CD4-positive, alpha-beta T cell treated with Interferon alpha-2 for 1 hour (primary cell): ENCODE measurements at places on chromosomes 1 and 21.

- DNase-seq, result peak; percentile 96
Measured at GRCh38 chr1:53238197-53239155, at the start of gene MAGOH. Gene MAGOH, minus strand, starts transcription at chr1:53238518. Its CDS starts 70 bp downstream, at chr1:53238448.

DNA sequence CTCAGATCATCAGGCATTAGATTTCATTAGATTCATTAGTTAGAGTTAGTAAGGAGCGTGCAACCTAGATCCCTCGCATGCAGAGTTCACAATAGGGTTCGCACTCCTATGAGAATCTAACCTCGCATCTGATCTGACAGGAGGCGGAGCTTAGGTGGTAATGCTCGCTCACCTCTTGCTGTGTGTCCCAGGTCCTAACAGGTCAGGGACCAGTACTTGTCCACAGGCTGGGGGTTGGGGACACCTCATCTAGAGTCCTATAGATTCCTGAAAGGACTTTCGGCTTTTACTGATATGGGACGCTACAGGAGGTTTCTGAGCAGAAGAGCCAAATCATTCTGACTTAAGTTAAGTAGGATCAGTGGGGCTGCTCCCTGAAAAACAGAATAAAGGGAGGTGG, 91.4 kb downstream of the AKT3 start:
- DNase-seq, result no peak

DNA sequence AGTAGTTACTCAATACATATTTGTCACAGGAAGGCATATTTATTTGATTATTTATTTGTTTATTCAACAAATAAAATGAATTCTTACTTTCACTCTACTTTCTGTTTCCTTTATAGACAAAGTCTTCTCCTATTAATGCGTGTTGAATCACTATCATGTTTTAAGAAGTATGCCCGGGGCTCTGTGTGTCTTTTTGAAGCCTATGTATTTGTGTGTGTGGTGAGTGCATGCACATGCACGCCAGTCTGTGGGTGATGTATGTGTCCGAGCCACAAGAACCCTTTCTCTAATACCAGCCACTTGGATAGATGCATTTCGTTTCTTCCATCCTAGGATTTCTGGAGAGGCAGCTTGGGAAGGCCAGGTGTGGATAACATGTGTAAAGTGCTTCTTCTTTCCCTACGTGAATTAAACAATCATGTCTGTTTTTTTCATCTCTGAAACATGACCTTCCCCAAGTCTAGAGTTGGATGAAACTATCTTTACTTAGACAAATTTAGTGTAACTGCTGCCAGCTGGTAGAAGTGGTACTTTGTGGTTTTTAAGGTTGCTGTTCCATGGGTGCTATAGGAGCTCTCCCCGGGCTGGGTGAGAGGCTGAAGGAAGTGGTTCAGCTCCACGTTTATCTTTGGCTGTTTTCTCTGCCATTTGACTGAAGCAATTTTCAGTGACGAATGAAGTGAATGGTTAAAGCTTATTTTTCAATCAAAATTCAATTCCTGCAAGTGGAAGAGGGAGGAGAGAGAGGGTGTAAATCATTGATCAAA, 46.8 kb upstream of the PPM1J start:
- DNase-seq, result no peak

- DNase-seq, result no peak
Measured at GRCh38 chr1:223140611-223141405, 2.2 kb downstream of the TLR5 start.

GRCh38 chr1:208129060-208129459, 115.1 kb downstream of the PLXNA2 start:
- no peak for DNase-seq

- DNase-seq, result no peak
Measured at GRCh38 chr1:72371259-72372035, 89.1 kb upstream of the NEGR1 start.

- no peak for DNase-seq
Measured at GRCh38 chr1:78045926-78046778, at the start of gene GIPC2. Gene GIPC2, plus strand, starts transcription at chr1:78045966. Its CDS starts 129 bp downstream, at chr1:78046095.

DNA sequence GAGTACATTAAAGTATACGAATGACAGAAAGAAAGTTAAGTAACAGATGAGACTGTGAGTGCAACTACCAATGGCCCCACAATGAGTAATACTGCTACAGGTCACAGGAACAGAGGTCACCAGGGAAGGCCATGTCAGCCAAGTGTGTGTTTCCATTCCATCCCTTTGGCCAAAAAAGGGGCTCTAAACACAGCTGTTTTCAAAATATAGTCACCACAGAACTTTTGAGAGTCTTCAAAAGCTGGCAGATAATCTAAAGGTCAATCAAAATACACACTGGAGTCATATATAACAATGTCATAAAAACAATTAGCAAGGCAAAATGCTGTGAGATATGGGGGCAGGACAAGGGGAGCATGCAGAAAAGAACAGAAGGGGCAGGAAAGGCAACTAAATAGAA, 10.2 kb downstream of the USP24 start:
- DNase-seq, result no peak

GRCh38 chr21:30072496-30072895, 94.1 kb downstream of the CLDN17 start:
- no peak for DNase-seq

DNA sequence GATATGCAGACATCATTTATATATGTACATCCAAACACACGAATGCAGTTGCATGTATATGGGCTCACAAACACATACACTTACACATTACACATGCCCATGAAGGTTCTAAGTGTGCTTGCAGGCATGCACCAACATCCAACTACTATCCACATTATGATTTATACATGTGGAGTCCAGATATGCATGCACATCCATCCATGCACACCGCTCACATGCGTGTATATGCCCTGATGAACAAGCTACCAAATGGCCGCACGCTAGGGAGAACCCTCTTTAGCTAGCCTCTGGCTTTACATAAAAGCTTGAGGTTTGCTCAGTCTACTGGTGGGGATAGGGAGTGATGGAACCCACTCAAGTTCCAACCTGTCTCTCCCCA, 8.5 kb downstream of the GPR3 start:
- no peak for DNase-seq

- DNase-seq, result no peak
Measured at GRCh38 chr1:57086154-57086553, 120.3 kb upstream of the C8B start.

- no peak for DNase-seq
Measured at GRCh38 chr1:8941906-8942305, 3.8 kb upstream of the CA6 start.

DNA sequence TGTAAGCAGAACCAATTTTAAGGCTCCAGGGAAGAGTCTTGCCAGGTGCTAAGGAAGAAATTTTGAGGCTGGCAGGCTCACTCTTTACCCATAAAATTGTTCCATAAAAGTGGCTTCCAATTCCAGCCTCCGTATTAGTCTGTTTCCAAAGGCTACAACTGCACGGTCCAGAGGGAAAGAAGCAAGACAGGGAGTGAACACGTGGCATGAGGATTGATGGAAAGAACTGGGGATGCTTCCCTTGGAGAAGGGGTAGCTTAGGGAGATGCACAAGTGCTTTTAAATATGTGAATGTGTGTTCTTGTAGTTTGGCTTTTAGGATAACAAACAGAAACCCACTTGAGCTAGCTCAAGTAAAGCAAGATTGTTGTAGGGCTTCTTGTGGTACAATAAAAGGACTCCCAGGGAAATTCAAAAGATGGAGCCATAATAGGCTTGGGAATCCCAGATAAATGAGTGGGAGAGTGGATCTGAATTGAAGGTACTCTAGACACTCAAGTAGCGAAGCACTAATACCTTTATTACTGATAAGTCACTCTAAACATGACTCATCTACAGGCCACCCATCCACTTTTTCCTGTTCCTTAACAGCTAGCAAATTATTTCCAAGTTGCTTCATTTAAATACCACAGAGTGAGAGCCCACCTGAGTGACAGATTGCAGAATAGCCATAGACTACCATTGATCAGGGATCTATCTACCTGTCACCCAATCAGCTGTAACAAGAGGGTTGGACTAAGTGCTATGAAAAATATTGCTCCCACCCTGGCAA, 34.8 kb upstream of the NPL start:
- no peak for DNase-seq

GRCh38 chr1:236129306-236129705, 13.0 kb upstream of the GPR137B start:
- no peak for DNase-seq

DNA sequence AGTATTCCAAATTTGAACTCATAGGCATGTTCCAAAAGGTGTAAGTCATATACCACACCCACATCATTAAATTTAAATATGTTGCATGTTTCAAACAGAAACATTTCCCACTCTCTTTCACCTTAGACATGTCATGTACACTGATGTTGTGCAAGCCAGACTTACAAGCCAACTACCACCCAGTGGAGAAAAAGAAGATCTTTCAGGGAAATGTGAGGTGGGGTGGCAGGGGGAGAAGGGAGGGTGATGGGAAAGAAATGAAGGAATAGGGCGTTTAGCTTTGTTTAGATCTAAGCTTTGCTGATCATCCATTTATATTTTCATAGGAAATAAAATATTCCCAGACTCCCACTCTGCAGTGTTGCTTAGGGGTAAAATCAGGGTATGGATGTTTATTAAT, 1.6 kb downstream of the NEGR1 start:
- DNase-seq, result no peak

- DNase-seq, result peak; percentile 13
Measured at GRCh38 chr1:48677306-48678287, 99.1 kb downstream of the BEND5 start.

DNA sequence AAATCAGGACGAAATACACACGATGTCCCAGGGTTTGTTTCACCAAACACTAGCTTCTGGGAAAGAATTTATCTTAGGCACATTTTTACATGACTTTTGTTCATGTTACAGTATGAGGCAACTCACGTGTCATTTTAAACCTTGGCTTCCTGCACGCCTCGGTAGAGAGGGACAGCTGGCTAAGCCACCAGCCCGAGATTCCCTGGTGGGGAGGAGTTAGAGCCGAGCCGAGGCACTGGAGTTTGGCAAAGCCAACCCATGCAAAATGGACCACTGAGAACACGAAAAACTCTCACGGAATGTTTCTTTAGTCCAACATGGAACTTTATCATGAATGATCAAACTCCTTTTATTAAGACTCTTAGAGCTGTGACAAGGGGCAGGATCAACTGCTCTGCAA, 240.0 kb downstream of the DYRK1A start:
- DNase-seq, result no peak

- DNase-seq, result no peak
Measured at GRCh38 chr1:205339197-205339702, 17.5 kb downstream of the KLHDC8A start.

DNA sequence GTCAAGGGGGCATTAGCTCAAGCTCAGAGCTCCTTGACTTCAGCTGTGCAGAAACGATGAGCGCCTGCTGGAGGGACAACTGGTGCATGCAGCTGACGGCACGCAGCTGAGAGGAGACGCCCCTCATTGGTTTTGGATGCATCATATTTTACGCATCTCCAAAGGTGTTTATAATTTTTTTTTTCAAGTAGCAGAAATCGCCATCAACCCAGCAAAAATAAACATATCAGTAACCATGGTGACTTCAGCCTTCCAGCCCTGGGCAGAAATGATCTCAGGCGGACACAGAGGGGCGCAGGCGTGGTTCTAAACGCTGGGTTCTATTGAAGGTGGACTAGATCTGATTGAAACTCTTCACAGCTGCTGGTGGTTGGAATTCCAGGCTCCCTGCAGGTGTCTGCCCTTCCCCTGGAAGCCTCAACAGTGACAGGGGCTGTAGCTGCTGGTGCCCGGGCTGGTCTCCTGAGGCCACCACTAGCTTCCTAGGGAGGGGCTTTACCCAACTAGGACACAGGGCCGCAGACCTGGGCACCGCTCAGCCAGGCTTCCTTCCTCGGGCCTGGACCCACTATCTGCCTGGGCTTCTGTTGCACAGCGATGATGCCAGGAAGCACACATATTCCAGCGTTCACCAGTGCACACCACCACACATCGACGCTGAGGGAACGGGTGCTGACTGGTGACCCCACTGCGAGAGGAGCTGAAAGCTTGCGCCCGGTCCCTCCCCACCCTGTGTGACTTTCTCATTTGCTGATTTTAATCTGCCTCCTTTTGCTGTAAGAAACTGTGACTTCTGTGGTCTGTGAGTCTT, 63.7 kb upstream of the ABCG1 start:
- DNase-seq, result no peak

- no peak for DNase-seq
Measured at GRCh38 chr1:211632117-211632807, 43.2 kb downstream of the NEK2 start.

- DNase-seq, result no peak
Measured at GRCh38 chr1:12384836-12385456, 155.1 kb downstream of the VPS13D start.

GRCh38 chr1:170134521-170134920, 11.2 kb upstream of the NTMT2 start:
- DNase-seq, result no peak

GRCh38 chr1:66503841-66504470, 30.0 kb upstream of the SGIP1 start:
- no peak for DNase-seq

DNA sequence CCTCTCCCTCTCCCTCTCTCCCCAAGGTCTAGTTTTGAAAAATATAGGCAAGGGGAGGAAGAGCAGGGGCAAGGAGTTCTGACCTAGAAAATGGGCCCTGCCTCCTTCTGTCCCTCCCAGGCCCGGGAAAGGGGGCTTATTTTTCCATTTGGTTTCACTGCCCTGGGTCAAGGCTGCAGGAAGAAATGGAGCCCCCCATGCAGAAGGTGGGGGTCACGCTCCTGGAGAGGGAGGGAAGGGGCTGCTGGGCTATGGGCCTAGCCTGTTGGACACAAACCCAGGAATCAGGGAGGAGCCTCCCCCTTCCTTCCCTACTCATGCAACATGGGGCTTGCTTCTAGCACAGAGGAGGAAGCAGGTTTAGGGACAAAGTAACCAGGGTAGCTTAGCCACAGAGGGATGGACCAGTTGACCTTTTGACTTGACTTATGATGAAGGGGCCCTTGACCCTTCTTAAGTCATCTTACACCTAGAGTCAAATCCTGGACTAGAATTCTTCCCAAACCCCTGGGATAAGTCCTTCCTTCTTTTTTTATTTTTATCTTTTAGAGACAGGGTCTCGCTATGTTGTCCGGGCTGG, 70.4 kb upstream of the SSBP3 start:
- no peak for DNase-seq

GRCh38 chr1:181160998-181161870, 72.7 kb downstream of the IER5 start:
- DNase-seq, result peak; percentile 53

GRCh38 chr21:44279354-44280260, 6.1 kb upstream of the AIRE start:
- no peak for DNase-seq

GRCh38 chr1:3651026-3651929, 1.0 kb upstream of the TP73 start:
- DNase-seq, result no peak

DNA sequence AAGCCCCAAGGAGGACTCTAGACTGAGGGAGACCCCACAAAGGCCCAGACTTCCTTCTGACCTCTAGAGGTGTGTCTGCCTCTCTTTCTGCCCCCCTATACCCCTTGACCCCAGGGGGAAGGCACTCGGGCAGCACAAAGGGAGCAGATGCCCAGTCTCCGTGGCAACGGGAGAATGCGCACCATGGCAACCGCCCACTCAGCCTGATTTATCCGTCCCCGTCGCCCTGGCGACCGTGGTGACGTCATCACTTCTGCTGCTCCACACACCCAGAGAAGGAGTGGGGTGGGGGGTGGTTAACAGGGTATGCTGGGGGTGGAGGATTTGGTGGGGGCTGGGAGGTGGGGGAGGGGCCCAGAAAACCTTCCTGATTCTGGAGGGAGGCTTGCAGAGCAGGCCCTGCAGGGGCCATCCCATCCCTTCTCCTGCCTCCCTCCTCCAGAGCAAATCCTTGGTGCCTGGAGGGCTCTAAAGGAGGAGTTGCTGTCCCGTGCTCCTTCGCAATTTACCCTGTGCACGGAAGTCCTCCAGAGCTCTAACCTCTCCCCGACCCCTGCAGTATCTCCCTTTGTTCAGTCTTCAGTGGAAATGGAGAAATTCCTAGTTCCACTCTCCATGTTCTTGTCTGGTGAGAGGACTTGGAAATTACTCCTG, 6.3 kb downstream of the CELF3 start:
- no peak for DNase-seq
